ENCODE measurements at places on chromosomes 2 and 18.

DNA sequence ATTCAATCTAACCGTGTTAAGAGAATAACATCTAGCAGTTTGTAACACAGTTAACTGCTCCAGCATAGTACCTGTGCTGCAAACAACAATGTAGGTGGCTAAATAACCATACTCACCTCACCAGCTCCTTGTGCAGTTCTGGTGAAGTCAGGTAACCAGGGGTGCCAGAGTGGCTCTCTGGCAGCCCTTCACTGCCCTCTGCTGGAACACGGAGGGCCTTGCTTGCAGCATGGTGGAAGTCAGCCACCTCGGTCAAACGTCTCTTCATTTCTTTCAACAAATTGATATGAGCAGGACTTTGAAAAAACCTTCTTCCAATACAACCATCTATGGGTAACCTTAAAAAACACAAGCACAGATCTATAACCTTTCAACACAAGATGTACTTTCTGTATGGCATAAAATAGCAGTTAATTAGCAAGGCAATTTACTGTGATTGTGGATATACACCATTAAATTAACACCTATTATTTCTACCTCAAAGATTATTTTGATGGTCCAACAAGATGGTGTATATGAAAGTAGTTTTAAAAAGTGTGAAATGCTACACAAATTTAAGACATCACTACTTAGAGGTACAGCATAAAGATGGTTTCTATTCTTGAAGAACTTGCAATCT, 56.6 kb downstream of the EPG5 start:
- DNase-seq: peak; percentile 68

DNA sequence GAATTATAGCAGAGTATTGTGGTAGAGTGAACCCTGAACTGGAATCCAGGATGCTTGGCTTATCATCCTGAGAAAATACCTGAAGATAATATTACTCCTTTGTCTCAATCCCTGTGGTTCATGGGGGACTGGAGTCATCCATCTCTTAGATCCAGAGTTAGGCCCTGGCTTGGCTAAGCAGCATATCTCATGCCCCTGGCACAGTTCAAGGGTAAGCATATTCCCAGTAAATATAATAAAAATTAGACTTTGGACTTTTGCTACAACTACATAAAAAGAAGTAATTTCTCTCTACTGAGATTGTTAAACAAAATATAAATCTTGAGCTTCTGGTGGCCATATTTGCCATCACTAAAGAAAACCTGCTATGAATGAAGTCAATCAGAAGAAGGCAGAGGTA, 47.7 kb upstream of the STK39 start:
- DNase-seq: no peak

DNA sequence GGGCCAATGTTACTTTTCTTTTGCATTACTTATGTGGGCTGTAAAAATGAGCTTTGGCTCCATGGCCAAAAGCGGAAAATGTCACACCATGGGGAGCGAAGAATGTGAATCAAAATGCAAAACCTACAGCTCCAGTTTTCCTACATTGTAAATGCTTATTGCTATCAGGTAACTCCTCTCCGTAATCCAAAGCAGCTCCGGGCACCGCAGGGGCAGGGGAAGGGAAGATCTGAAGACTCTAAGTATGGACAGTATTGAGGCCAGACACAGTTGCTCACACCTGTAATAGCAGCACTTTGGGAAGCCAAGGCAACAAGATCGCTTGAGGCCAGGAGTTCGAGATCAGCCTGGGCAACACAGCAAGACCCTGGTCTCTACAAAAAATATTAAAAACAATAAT, 7.1 kb upstream of the AGFG1 start:
- DNase-seq: no peak

GRCh38 chr2:168671932-168672331, 130.5 kb upstream of the NOSTRIN start:
- no peak for DNase-seq

GRCh38 chr2:197862246-197862955, 58.0 kb downstream of the PLCL1 start:
- no peak for DNase-seq

DNA sequence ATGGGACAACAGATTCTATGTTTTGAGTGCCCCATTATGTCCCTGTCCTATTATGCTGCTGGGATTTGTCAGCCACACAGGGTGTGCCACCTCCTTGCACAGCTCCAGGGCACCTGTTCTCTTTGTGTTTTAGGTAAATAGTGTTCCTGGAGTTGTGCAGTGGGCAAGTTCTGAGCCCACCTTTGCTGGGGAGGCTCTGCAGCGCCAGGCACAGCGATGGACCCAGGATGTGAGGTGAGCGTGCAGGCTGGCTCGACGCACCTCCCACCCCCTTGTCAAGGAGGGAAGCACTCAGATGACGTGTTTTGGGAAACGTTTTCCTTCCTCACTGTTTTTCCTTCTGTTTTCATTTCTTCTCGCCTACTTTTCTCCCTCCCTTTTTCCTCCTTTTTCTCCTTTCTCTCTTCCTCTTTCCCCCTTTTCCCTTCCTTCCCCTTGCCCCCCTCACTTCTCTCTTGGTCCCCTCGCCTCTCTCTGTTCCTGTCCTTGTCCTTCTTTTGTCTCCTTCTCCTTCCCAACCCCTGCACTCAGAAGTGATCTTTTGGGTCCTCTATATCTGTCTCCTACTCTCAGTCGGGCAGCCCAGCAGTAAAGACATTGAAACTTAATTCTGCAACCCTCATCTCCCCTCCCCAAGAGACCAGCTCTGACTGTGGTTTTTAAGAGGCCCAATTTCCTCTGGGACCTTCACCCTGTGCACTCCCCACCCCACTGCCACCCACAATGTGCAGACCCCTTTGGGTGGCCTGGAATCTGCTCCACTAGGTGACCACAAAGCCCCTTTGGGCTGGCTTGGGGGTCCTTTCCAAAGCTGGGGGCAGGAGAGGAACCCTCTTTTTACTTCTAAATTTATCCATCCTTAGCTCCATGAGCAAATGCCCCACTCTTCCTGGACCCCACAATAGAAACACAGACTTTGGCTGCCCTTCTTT, 104.0 kb downstream of the MCFD2 start:
- DNase-seq: no peak

- DNase-seq: no peak
Observed at GRCh38 chr2:161995553-161996016, 78.4 kb downstream of the DPP4 start.

DNA sequence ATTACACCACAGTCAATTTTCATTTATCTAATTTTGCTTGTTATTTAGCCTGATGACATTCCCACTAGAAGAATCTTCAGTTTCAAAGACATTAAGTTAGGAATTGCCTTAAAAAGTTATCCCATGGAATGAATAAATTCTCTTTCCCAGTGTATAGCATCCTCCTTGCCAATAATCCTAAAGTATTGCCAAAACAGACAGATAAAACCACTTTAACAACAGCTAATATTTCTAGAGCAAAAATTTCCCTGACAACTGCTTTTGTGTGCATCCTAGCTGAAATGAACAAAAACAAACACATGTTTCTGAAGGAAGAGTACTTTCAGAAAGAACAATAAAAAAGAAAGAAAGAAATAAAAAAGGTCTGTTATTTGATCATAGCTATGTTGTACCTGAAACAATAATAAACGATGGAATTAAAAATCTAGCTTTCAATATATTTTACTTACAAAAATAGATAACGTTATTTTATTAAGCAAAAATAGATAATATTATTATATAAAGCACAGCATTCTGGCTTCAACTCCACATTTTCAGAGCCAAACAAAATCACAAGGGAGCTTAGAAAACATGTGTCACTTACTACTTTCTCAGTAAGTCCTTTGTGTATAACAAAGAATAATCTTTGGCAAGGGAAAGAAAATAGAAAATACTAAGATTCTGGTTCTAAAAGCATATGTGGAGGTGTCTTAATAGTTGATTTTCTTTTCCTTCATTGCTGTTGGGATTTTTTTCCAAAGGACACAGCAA, 939.0 kb upstream of the CRIM1 start:
- DNase-seq: no peak

GRCh38 chr2:37168217-37168981, 11.6 kb upstream of the EIF2AK2 start:
- DNase-seq: peak; percentile 56

- no peak for DNase-seq
Observed at GRCh38 chr18:26614374-26614773, 66.0 kb upstream of the KCTD1 start.

DNA sequence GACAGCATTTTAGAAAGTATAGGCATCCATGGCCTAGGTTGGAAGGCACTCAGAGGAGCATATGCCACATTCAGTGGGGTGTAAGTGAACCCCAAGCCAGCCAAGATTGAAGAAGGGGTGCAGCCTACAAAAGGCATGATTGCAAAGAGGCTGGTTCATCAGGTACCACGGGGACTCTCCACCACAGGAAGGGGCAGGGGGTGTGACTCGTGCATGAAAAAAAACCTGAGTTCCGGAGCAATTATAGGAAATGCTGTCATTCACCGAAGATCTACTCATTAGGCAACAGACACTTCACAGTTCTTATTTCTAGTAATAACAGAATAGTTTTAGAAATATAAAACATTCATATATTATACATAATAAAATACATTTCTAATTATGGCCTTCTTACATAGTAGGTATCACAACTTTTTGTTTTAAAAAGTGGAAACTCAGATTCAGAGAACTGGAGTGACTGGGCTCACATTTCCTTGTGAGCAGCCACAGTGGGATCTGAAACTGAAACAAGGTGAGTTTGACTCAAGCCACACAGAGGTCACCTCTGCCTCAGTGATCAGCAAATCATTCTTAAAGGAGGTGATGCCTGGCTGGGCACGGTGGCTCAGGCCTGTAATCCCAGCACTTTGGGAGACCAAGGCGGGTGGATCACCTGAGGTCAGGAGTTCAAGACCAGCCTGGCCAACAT, 188.4 kb upstream of the GYPC start:
- DNase-seq: peak; percentile 27

DNA sequence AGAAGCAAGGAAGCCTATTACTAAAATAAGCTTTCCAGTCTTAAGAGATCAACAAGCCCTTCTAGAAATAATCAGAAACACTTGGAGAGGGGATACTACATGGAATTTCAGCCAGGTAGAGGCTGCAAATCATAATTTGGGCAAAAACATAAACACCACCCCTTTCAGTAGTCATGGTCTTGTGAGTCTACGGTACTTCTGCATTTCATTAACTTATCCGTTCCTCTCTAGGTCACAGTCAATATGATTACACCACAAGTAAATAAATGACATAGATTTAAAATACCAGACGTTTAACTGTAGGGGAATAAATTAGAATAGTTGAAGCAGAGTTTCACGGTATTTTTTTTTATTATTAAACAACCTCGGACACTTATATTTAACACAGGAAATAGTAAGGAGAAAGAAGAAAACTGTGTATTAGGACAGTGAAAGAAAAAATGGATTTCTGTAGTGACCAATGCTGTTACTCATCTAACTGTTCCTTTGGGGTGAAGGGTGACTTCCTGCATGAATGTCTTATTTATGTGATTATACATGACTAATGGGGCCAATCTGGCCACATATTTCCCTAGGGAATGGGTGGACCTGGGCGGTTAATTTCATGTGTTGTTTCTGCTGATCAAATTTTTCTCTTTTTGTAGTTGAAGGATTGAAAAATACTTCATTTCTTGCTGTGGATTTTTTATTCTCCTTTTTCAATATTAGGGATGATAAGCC, 456.6 kb upstream of the UBE2E3 start:
- DNase-seq: no peak

DNA sequence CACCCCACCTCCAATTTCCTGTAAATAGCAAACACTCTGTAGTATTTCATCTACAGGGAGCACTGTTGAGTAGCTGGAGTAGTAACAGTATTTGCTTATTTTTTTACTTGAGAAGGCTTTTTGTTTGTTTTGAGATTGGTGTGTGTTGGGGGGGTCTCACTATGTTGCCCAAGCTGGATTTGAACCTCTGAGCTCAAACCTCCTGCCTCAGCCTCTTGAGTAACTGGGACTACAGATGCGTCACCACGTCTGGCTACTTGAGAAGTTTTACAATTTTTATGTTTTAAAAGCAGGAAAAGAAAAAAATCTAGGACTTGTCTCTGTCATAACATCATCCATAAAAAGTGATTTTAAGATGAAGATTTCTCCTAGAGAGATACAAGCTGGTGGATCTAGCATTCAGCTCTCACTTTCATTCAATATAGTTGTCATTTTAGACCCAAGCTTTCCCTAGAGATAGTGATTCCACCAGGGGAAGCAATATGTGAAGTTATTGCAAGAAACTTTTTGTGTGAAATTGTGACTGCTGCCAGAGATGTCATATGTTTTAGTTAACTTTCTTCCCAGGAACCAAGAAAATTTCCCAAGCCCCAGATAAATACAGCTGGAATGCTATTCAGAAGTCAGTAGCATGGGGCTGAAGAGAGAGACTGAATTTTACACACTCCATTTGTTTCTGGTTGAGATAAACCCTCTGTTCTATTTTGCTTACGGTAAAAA, 60.2 kb upstream of the MAP4K3 start:
- DNase-seq: no peak

DNA sequence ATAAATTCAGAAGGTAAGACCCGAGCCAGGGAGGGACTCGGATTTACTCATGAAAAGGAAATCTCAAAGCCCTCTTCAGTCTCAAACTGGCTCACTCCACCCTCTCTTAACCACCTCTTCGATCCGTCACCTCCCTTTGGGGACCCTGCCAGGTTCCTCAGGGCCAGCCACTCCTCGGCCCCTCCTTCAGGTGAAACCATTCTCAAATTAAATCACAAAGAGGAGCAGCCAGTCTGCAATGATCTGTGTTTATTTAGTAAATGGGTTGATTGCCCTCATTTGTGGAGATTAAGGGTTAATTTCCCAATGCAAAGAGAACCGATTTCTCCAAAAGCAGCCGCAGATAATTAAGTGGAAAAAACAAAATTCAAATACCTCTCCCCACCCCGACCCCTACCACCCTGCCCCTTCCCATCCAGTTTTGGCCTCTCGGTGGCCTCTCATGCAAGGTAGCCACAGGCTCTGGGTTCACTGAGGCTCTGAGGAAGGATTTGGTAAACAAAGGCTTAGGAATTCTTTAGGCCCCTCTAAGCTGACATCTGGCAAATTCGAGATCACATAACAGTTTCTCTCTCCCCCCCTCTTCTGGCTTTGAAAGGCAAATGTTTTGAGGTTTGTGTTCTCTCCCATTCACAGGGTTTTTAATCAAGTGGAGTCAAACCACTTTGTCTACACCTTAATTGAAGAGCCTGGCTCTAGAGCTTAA, 10.3 kb upstream of the FZD7 start:
- no peak for DNase-seq

DNA sequence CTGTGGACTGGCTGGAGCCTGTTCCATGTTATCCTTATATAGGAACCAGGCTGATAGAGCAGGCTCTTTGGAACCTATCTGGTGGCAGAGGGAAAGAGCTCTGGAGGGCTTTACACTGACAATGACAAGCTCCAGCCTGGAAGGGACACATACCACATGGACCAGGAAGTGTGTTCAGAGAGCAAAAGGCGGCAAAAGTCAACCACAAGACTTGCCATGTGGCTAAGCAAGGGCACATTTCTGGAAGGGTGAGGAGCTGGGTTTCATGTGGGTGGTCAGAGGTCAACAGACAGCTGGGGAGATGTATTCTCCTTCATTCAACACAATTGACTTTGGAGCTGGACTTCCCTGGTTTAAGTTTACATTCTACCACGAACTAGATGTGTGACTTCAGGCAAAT, 325.2 kb downstream of the DYSF start:
- DNase-seq: no peak

All from activated CD4-positive, alpha-beta T cell treated with anti-CD3 and anti-CD28 coated beads, Interleukin-2, Interleukin-6, amounts not matched to agents 100 ng/mL and 50 ng/mL, durations not matched to agents 16 hours and 8 hours (primary cell).